ENCODE measurements at places on chromosomes 5 and 9. TPM values are rescaled to one million over a fixed set of nuclear protein-coding genes. Genes with fewer than 3 reads are reported as not detected.

Gene FAXDC2
- total RNA-seq: 24.1 TPM

Gene SPATA31E1
- total RNA-seq: not detected

Gene SLC31A2
- 14.1 TPM for total RNA-seq

Gene LRRC14B
- total RNA-seq: 103 TPM

Gene SHISAL2B
- not detected for total RNA-seq

Gene VLDLR
- total RNA-seq: 121 TPM

All from Right ventricle myocardium superior (tissue), 1 donor.